H54 (cell line): ENCODE measurements at places on chromosomes 6 and 20.

DNA sequence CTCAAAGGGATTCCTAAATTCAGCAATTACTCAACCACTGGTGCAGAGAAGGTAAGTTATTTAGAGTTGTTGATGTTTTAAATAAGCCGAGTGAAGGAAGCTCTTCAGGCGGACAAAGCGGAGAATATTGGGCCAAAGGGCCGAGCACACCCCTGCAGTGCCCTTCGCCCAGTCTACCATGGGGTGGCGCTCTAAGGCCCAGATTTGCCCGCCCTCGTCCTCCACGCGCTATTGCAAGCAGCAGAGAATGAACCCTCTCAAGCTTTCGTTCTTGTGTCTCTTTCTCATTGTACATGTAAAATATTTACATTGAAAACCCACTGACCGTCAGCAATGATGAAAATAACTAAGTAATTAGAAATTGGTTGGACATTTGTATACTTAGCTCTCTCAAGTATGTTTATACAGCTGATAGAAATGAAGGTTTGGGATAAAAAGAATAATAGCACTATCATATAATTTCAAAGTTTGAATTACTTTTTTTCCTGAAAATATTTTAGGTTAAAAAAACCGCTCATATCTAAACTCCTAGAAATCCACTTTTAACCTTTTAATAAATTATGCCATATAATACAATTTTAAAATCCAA is 195.0 kb upstream of the CEP162 start:
- peak; percentile 30 for DNase-seq

DNA sequence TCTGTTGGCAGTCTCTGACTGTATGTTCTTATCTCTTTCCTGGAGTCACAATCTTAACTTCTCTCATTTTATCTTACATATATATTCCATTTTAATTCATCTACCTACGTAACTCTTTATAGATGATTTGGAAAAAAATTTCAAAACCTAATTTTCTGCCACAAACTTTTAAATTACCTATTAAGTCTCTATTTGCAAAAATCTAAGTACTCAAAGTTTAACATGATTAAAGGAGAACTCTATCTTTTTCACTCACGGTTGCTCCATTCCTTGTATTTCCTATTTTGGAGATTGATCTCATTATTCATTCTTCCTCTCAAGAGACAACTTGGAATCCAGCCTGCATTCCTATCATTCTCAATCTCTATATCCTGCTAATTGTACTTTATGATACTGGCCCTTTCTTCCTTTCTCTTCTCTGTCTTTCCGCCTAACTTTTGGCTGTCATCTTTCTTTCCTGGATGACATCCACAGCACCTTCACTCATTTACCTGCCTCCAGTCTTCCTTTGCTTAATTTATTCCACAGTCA is 1071.1 kb upstream of the CITED2 start:
- DNase-seq: peak; percentile 1

DNA sequence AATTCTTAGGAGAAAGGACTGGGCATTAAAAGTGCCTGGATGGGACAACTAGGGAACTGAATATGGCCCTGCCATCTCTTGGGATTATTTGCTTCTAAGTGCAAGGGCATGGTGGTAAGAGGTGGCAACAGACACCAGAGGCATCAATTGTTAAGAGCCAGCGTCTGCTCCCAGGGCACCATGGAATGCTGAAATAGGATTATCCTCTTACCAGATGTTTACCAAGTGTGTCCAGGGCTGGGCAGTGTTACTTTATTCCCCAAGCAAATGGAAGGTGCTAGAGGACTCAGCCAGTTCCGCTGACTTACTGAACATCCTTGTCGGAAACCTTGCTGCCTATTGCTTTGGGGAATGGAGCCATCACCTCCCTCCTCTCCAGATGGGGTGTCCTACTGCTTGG is 273.6 kb upstream of the SUPT3H start:
- DNase-seq: no peak

DNA sequence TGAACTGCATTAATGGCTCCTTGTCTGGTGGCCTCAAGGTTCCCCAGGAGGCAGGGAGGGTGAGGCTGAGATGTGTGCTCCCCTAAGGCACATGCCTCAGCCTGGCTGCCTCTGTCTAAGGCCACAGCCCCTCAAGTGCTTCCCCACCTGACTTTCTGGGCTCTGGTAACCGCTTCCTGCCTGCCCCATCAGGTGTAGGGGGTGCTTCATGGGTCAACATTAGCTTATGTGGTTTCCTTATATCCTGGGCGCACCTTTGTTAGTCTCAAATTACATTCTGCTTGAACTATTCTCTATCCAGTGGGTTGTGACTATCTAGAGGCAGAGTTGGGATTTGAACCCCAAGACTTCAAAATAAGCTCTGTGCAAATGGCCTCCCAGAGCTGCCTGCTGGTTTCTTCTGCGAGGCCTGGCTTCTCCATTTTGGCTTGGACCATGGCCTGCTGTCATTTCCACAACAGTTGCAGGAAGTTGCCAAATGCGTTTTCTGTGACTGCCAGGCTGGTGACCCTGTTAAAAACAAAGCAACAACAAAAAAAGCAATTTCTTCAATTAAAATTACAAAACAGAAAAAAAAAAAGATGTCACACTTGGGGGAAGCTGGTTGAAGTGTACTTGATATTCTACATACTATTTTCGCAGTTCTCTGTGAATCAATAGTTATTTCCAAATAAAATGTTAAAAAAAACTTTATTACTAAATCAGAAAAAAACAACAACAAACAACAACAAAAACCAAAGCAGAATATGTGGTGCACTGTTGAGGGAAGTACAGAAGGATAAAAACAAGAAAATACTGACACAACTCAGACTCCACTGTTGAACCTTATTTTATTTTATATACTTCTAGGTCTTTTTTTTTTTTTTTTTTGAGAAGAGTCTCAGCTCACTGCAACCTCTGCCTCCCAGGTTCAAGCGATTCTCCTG is 20.0 kb upstream of the ZNFX1 start:
- DNase-seq: no peak

DNA sequence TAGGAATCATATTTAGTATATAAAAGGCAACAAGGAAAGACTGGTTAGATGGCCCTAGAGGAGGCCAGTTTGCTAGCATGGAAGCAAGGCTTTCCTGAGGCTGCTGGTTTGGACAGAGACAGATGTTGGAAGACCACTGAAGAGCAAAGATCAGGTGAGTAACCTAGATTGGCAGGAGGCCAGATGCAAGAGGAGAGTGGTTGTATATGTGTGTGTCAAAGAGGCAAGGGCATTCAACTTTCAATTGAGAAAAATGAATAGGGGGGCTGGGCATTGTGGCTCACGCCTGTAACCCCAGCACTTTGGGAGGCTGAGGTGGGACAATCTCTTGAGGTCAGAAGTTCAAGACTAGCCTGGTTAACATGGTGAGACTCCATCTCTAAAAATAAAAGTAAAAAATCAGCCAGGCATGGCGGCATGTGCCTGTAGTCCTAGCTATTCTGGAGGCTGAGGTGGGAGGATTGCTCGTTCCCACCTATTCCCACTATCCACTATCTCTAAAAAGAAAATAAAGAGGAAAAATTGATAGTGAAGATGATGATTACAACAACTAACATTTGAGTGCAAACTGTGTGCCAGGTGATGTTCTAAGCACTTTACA is 79.8 kb downstream of the PRDM1 start:
- no peak for DNase-seq

DNA sequence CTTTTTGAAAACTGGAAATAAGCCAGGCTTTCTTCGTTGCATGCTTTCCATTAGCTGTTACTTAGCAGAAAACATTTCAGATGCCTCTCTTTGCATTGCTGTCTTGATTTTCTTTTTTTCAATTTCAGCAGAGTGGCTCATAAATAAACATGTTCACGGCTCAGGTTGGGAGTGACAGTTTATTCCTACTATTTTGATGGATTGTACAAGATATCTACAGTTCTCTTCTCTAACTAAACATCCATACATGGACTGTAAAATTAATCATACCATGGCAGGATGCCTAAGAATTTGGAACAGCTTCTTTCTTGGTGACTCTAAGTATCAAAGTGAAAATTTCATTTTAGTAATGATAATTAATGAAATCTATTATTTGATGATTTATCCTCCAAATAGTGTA is 130.5 kb upstream of the EPHA7 start:
- DNase-seq: no peak

DNA sequence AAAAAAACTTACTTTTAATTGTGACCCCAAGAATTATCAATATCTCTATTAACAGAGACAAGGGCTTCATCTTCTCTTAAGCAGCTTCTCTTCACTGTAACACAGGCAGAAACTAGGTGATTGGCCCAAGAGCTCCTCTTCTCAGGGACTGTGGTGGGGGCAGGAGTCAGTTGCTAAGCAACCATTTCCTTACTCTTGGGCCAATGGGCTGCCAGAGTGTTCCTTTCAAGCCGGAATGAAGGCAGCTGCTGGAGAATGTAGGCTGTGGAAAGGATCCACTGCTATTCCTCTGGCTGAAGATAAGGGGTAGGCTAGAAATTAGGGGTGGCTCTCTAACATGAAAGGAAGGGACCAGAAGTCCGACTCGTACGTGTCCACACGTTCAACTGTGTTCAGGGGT is at the start of gene SEL1L2:
TSS of gene SEL1L2 (minus strand) at position 150 of the 400 bp plus-strand sequence. CDS start at position 70, 80 bp downstream.
- DNase-seq: no peak

DNA sequence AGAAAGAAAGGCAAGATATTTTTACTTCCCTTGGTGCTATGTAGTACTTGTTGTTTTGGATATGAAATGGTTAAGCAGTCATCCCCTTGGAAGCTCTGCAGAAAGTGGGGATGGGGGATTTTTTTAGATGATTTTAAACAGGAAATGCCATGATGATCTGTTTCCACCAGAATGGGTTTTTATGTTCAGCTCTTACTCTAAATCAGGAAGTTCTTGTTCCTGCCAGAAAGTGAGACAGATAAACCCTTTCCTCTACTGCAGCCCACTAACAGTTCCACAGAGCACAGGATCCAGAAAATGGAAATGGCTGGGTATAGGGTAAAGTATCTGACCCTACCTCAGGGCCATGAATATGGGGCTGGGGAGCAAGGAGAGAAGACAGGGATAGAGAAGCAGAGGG is 32.1 kb upstream of the PPP1R3G start:
- no peak for DNase-seq

DNA sequence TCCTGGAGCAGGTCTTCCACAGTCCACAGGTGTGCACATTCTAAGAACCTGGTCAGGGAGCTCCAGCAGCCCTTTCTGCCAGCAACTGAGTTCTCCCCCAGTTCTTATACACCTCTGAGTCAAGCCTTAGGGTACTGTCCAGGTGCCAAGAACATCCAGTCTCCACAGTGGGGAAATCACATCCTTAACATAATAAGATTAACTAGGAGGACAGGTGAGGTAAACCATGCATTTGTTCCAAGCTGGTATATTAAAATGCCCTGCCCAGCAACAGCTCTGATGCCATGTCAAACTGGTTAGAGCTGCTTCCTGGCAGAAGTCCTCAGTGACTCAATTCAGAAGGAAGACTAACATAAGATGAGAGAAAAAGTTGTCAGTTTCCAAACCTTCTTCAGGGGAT is 303.9 kb upstream of the SGK1 start:
- no peak for DNase-seq

DNA sequence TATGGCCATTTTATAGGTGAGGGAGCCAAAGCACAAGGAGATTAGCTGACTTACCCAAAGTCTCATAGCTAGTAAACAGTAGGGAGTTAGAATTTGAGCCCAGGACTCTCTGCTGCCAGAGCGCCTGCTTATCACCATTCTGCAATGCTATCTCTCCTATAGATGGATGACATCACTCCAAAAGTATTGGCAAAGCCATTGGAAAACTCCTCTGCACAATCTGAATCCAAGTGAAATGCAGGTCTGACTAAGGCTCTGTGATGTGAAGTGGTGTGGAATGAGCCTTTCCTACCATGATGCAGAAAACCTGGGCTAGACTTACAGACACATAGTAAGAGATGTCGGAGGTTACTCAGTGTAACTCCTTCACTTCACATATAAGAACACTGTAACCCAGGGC is 106.3 kb downstream of the GRM1 start:
- no peak for DNase-seq

DNA sequence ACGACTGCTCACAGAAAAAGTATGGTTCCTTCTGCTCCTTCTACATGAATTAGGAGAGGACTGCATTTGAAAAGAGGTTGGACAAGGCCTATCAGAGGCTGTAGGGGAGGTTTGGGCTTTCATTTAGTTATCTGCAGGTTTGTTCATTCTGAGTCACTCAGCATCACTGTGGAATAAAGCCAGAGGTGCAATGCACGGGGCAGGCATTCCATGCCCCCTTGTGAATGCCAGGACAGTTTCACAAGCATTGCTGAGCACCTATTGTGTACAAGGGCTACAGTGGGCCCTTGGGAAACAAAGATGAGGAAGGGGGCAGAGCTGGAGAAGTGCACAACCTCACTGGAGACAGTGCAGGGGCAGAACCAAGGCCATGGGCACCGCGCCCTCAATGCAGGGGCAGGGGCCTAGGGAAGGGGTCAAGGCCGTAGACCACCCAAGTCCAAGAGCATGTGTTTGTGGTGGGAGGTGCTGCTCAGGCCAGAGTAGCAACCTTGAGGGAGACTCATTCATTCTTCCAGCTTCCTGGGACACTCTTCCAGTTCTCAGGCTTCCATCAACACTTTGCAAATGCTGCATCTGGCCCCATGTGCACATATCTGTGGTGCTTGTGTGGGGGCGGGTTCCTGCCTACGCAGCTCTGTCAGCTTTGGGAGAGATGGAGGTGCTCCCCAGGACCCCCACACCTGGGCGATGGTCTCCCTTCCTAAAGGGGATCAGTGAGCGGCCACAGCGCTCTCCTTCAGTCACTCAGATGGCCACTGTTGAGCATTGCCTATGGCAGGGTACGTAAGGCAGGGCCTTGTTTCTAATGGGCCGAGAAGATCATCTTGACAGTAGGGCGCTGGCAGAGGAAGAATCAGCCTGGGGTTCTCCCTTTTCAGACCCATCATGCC is 204.5 kb downstream of the SYNDIG1 start:
- DNase-seq: peak; percentile 44

- no peak for DNase-seq
Observed at GRCh38 chr6:160967351-160967750, 24.2 kb upstream of the MAP3K4 start.

GRCh38 chr20:3611901-3612300 is 51.3 kb downstream of the GFRA4 start:
- DNase-seq: no peak

DNA sequence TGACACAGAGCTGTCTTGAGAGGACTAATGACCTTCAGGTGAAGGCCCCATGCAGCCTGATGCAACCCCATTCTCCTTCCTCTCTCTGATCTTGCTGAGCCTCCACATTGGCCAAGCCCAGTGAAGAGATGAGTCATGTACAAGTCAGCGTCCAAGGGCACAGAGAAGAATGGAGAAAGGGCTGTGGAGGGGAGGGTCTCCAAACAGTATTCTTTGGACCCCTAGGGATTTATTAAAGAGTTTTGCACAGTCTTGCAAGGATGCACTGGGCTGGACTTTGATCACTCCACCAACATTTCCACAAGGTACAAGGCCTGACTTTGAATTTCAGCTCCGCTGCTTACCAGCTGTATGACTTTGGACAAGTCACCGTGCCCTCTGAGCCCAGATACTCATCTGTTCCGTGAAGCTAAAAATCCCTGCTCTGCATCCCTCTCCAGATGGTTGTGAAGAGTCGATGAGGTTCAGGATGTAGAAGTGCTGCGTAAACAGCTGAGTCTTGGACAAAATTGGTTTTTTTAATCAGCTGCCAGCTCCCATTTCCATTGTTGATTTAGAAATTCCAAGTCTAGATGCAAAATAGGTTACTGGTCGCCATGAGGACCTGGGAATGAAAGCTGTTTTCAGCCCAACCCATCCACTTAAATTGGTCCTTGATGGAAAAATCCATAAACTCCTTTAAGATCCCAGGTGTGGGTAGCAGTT is 14.1 kb upstream of the KCNG1 start:
- no peak for DNase-seq

- DNase-seq: no peak
Observed at GRCh38 chr20:61104232-61104631, 147.8 kb upstream of the CDH4 start.

- DNase-seq: no peak
Observed at GRCh38 chr20:56445130-56445529, 23.3 kb upstream of the RTF2 start.

- no peak for DNase-seq
Observed at GRCh38 chr6:88165087-88165843, 882 bp downstream of the CNR1 start.
